ENCODE measurements at places on chromosomes 3 and 15.

DNA sequence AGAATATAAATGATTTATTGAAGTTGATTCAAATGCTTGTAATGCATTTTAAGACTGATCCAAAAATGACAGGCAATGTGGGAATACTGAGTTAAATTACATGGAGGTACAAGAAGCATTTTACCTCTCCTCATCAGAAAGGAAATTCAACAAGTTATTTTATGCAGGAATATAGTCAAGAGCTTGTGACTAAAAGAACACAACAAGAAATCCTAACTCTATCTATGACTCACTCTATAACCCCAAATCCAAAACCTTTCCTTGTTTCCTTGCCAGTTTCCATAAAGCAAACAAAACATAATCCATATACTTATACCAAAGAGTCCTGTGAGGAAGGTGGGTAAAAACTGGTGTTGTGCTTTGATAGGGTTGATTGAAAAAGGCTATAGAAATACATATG is 30.8 kb downstream of the SIN3A start:
- DNase-seq, result no peak

- peak; percentile 75 for DNase-seq
Observed at GRCh38 chr15:72722071-72722696, 36.2 kb downstream of the BBS4 start.

DNA sequence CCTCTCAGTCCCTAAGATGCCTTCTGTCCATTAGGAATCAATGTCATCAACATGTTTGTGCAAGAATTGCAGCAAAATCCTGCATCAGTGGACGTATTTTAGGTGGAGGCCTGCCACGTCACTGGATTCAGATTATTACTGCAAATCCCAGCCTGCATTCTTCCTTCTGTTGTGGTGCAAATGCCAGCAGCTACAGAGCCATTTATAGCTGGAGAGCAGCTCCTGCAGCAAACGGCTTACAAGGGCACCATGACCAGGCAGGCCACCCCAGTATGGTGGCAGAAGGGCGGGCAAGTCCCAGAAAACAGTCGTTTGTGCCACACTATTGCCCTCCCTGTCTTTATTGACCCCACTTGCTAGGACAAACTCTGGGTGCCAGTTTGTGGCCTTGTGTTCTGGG is 74.7 kb downstream of the SNRK start:
- no peak for DNase-seq

- DNase-seq, result no peak
Observed at GRCh38 chr3:158781191-158781590, 20.7 kb upstream of the MFSD1 start.

DNA sequence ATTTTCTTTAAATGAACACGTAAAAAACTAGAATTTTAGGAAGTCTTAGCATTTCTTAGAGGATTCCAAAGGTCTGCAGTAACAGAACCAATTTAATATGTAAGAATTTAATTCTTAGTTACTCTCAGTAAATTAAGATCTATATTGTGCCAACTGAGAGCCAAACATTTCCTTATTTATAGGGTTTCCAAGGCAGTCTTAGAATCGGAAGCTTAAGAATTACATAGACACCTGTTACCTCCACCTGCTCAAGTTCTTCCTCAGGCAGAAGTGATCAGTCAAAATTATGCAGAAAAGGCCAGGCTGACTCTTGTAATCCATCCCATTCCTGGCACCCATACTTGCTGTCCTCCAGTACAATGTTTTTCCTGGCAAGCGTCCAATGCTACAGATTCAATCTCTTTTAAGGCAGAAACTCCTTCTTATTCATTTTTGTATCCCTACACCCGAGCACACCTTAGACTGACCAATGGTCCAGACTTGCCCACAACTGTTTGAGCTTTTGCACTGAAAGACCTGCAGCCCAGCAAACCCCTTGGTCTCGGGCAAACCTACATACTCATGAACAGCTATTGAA is 64.3 kb downstream of the NCEH1 start:
- DNase-seq, result no peak

- DNase-seq, result no peak
Observed at GRCh38 chr3:162096874-162097273, 600.3 kb downstream of the OTOL1 start.

- no peak for DNase-seq
Observed at GRCh38 chr3:49715611-49716121, 3.8 kb downstream of the AMIGO3 start.

DNA sequence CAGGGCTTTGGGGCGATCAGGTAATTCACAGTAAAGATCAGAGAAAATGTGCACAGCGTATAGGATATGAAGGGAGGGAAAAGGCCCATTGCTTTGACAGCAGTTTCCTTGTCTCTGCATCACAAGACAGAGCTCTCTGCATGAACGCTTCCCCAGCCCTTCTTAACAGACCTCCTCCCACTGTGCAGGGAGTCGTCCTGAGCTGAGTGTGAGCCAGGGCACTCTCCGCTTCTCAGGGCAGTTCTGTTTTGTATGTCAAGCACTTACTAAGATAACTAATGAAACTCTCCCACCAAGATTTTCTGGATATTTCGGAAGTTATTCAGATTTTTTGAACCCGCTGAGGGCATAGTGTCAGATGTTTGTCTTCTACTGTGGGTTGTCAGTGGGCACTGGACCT is 105.8 kb upstream of the C15orf61 start:
- DNase-seq, result no peak

DNA sequence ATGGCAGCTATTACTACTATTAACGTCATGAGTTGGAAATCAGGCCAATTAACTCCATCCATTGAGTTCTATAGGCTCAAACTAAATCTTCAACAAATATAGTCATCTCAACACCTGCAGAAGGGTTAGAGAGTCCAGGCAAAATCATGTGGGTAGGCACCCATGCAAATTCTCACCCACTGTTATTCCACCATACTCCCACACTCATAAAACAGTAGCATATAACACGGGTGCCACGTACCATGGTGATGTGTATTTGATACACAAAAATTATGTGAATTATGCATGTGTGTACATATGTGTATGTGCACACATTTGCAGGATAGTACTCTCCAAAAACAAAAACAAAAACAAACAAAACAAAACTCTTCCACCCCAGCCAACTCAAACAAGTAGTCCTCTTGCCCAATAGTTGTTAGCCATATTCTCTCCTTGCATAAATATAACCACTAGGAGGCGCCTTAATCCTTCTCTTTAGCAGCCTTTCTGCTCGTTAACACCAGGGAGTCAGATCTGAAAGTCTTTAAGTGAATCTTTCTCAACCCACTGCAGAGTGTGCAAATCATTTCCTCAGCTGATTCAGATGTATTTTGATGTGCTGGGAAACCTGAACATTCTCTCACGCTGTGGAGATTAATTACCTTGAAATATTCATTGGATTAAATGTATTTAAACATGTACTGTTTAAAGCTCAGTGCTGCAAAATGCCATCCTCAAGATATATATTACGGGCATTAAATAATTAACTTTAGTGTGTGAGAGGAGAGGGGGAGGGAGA is 38.0 kb upstream of the COPB2 start:
- DNase-seq, result no peak

GRCh38 chr3:119815716-119816115 is 33.8 kb downstream of the NR1I2 start:
- DNase-seq, result no peak

GRCh38 chr3:149860881-149861280 is 47.9 kb downstream of the RNF13 start:
- no peak for DNase-seq

DNA sequence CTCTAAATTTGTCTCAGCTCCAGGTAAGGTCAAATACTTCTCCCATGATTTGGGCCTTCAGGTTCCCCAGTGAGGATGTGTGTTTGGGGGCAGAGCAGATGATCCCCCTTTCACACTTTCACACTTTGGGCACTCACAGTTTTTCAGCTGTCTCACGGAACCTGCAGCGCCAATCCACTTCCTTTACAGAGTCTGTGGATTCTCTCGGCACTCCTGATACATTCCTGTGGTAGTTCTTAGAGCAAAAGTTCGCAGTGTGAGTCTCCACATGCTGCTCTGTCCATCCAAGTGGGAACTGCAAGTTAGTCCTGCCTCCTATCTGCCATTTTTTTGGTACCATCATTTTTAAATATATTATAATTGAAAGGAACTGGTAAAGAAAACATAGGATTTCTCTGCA is 20.2 kb upstream of the CPOX start:
- no peak for DNase-seq

DNA sequence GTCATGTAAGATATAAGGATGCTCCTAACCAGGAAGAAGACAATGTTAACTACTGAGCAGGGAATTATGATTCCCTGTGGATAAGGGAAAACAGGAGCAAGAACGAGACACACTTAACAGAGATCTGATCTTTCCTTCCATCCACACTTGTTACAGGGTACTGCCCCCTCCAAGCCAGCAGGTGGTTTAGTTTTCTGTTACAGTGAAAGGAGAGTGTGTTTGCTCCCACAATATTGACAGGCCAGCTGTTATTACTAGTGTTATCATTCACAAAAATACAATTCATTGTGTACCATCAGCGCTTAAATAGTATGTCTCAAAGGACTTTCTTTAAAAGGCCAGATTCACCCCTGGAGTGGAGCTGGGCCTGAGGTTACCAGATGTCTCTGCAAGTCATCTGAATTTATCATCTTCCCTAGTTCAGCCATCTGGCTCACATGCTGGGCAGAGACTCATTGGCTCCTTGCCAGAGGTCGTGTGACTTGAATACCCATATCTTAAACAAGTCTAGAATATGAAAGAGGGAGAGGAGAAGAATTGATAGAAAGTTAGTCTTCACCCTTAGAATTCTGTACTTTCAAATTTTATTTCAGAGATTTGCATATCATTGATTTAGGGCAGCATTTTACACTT is 16.8 kb upstream of the FMN1 start:
- DNase-seq, result no peak

DNA sequence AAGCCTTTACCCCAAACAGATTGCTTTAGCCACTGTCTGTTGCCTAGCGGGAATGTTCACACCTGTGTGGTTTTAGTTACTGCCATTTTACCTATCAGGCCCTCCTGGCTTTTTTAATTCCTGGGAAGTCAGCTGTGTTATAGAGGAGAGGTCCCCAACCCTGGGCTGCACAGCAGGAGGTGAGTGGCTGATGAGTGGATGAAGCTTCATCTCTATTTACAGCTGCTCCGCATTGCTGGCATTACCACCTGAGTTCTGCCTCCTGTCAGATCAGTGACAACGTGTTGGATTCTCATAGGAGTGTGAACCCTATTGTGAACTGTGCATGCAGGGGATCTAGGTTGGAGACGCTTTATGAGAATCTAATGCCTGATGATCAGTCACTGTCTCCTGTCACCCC is 127.0 kb downstream of the MBNL1 start:
- no peak for DNase-seq

DNA sequence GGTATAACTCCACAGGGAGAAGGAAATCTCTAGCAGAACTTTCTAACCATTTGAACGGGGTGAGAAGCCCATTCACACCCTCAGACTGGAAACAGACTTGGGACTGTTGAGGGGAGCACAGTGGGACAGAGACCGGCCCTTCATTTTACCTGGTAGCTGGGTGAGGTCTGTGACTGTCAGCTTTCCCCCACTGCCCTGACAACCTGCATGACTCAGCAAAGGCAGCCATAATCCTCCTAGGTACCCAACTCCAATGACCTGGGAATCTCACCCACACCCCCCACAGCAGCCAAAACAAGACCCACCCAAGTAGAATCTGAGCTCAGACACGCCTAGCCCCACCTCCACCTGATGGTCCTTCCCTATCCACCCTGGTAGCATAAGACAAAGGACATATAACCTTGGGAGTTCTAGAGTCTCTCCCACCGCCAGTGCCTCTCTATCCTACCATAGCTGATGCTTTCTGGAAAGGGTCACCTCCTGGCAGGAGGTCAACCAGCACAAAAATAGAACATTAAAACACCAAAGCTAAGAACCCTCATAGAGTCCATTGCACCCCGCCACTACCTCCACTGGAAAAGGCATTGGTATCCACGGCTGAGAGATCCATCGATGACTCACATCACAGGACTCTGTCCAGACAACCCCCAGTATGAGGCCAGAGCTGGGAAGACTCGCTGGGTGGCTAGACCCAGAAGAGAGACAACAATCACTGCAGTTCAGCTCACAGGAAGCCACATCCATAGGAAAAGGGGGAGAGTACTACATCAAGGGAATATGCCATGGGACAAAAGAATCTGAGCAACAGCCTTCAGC is 28.0 kb downstream of the SENP7 start:
- no peak for DNase-seq

GRCh38 chr3:65334045-65334665 is 646.4 kb upstream of the ADAMTS9 start:
- DNase-seq, result peak; percentile 4

GRCh38 chr3:116083683-116084082 is 361.6 kb downstream of the LSAMP start:
- DNase-seq, result no peak

GRCh38 chr3:4462369-4463040 is 4.6 kb downstream of the SUMF1 start:
- no peak for DNase-seq

DNA sequence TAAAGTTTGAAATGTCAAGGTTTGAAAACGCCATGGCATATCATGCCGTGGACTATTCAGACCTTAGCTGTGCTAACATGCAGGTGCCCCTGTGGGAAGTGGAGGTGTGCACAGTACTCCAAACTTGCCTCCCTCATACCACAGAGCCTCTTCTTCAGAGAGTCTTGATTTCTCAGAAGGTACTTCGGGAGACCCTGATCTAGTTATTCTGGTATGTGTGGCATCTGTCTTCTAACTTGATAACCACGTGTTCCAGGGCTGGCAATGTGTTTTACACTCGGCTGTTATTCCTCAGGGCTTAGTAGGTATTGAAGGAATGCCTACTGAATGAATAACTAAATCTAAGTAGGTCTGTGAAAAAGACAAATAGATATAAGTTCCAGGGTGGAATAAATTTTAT is 309.9 kb downstream of the CLSTN2 start:
- no peak for DNase-seq

DNA sequence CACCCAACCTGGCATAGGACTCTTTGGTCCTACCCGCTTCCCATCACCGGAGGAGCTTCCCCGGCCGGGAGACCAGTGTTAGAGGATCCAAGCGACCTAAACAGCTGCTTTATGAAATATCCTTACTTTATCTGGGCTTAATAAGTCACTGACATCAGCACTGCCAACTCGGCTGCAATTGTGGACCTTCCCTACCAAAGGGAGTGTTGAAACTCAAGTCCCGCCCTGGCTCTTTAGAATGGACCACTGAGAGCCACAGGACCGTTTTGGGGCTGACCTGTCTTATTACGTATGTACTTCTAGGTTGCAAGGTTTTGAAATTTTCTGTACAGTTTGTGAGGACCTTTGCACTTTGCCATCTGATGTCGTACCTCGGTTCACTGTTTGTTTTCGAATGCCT is 761.2 kb upstream of the LMCD1 start:
- no peak for DNase-seq

Measured in nucleus accumbens (tissue), 56 donors.